ENCODE measurements at places on chromosomes 1 and 21.

DNA sequence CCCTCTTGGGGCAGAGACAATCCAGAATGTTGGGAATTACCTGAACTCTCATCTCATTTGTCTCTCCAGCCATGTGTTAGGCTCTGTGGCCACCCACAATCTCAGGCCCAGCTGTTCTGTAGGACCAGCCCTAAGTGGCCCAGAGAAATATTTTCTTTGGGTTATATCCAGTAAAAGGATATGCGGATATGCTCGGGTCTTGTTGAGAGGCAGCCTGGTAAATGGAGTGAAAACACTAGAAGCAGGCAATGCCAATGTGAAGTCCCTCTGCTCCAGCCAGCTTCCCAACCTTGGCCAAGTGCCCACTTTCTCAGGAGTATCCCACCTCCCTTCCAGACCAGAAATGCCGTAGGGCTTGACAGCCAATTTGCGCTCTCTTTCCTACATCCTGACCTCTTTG is 192.2 kb downstream of the ST6GALNAC3 start:
- DNase-seq = no peak

GRCh38 chr1:68327414-68327813 is 95.1 kb upstream of the WLS start:
- no peak for DNase-seq

DNA sequence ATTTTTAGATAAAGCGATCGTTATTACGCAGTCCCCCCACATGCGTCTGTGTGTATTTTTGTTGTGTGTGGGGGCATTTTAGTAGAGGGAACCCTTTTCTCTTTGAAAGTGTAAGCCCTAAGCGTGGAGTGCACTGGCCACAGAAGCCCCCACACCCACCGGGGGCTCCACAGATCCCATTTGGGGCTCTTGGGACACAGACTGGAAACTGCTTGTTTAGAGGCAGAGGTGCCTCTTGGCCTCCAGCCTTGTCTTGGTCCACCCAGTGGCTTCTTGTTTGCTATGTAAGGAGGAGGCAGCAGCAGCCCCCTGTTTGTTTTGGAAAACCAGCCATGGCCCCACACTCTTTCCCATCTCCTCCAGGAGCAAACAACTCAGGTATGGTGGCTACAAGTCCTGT is 42.8 kb downstream of the SLC37A1 start:
- DNase-seq = no peak

DNA sequence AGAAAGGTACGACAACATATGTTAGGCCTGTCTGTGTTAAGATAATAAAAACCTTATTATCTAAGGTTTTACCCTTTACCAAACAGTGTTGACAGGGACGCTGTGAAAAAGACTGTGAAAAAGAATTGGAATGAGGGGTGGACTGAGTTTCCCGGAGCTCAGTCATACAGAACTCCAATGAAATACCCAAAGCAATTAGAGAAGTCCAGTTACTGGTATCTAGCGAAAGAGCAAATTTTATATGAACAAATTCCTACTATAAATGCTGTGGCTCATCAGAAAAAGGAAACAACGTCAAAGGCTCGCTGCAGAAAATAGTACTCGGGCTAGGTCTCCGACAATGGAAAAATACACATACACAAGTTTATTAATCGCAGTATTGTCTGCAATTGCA is 708 bp upstream of the RBBP5 start:
- no peak for DNase-seq

DNA sequence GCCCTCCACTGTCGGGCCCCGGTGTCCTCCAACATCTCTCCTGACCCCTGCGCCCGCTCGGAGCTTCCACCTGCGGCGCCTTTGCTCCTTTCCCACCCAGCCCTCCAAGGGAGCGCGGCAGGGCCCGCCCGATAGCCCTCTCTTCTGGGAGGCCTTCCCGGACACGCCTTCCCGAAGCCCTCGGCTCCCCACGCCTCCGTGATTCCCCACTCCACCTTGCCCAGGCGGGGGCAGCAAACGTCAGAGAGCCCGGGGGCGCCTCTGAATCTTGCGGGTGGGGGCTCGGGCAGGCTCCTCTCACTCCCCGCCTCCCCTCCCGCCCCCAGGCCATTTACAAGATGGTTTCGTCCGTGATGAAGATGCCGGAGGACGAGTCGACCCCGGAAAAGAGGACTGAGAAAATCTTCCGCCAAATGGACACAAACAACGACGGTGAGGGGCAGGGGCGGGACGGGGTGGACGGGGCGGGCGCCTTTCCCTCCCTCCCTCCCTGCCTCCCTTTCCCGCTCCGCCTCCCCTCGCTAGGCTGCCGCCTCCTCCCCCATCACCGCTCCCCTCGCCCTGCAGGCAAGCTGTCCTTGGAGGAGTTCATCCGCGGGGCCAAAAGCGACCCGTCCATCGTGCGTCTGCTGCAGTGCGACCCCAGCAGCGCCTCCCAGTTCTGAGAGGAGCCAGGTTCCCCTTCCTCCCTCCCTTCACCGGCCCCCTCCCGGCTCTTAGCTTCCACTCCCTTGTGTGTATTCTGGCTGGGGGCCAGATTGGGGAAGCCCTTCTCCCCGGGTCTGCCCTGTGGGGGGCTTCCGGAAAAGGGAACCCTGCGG is 7.1 kb downstream of the HPCA start:
- DNase-seq = no peak

- DNase-seq = no peak
Observed at GRCh38 chr1:170032531-170033280, 41.8 kb downstream of the KIFAP3 start.
